ENCODE measurements at places on chromosomes 12 and 14. TPM values are rescaled to one million over a fixed set of nuclear protein-coding genes. Genes with fewer than 3 reads are reported as not detected.

DNA sequence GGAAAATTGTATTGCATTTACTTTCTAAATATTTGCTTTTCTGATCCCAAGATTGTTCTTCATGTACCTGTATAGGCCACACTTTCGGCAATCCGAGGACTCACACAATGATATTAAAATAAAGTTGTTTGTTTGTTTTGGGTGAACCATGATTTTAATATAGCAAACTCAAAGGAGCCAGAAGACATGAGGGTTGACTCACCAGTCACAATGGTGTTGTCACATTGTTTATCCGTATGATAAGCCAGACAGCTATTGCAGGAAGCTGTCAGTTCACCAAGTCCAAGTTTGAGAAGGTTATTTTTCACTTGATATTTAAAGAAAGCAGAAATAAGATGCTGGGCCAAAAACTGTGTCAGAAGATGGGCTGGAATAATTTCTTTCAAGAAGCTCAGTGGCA, 67.1 kb upstream of the CPM start:
- no peaks in the 10 kb centered on the region for H3K27me3 ChIP-seq
- H3K27ac ChIP-seq, result no peak overlapping the region
- H3K4me1 ChIP-seq, result no peaks in the 10 kb centered on the region
- no peak overlapping the region for H3K4me3 ChIP-seq
- no peaks in the 10 kb centered on the region for H3K36me3 ChIP-seq
- DNase-seq, result no peak

- no peaks in the 10 kb centered on the region for H3K36me3 ChIP-seq
- no peaks in the 10 kb centered on the region for H3K4me1 ChIP-seq
- H3K27ac ChIP-seq, result no peak overlapping the region
- H3K27me3 ChIP-seq, result no peaks in the 10 kb centered on the region
These were observed 199.9 kb upstream of the RTL1 start for GRCh38 chr14:101103321-101103901.

DGLUCY gene
- 36.2 TPM for total RNA-seq

GDF3 gene
- total RNA-seq, result not detected

All from A673 (cell line).